ENCODE measurements at places on chromosomes 5 and 9.

DNA sequence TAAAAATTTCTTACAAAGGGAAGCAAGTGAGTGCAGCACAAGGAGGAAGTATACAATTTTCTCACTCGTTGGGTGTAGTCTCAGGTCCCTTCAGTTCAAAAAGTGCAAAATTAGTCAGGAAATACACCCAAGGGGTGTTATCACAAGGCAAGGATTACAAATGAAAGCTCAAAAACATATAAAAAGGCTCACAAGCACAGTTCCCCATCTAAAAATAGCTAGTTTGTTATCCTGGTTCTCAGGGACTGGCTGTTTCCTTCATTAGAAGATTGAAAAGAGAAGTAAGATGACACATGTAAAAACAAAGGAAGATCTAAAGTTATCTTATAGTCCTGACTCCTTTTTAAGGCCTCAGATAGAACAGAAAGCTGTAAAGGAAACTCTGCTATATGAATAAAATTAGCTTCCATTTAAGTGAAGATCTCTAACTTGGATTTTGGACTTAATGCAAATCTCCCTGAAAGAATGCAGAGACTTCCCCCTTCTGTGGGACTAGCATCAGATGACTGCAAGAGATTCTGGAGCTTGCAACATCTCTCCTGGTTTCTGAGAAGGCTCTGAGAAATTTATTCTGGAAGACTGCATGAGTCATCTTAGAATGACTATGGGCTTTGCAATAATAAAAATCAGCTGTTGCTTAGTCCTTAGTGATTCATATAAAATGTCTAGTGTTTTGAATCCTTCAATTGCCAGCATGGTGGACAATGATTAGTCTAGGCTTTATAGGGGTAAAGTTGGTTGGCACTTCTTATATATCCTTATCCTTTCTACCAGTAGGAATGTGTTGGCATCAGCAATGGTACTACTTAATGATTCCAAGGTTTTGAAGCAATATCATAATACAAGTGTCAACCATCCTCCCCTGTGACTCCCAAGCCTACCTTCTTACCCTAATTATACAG, 25.4 kb downstream of the DAB2 start:
- DNase-seq, result no peak

- no peak for DNase-seq
Measured at GRCh38 chr9:137136261-137136880, 2.6 kb upstream of the GRIN1 start.

- DNase-seq, result no peak
Measured at GRCh38 chr5:34455098-34455497, 201.0 kb upstream of the RAI14 start.

GRCh38 chr5:158380661-158381060, 521.7 kb upstream of the CLINT1 start:
- no peak for DNase-seq

DNA sequence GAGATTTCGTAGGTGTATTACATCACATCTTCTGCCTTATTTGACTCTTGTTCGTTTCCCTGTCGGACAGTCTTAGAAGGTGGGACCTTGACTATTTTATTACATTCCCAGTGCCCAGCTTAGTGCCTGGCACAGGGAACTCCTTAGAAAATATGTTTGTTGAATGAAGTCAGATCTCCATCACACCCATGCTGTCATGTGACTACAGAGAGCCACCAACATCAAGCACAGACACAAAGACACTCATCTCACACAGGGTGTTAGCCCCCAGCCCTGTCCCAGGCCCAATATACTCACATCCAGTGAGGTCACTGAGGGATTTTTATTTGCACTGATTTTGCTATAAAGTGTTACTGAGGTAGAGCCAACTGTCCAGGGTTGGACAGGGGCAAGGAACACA, 692 bp upstream of the SRA1 start:
- no peak for DNase-seq

- no peak for DNase-seq
Measured at GRCh38 chr9:121340676-121341392, 29.2 kb downstream of the STOM start.

DNA sequence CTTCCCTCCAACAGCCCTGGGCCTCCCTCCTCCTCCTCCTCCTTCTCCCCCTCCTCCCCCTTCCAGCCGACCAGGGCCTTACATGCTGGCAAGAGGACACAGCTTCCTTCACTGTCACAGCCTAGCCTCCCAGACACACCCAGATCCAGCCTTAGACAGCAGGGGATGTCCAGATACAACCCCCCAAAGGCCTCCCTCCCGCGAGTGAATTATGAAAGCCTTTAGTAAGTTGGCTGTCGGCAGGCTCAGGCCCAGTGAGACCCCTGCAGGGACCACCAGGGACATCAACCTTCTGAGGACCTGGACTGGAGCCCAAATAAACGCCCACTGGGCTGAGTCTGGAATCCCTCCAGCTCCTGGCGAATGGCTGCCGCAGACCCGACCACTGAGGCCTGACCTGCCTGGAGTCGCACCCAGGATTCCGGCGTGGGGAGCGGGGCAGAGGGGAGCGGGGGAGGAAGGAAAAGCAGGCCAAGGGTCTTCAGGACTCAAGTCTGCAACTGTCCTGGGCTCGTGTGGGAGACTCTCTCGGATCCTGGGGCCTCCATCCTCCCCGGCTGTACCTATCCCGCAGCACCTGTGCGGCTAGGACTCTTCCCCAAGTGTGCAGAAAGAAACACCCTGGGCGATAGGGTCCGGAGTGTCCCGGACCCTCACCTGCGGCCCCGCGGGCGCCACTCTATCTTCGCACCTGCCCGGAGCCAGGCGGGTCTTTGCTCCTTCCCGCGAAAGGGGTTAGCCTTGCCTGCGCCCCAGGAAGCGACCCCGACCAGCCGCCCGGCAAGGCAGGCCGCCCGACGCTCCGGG, 705 bp downstream of the SEPTIN8 start:
- DNase-seq, result no peak

Data from thymus (tissue), 14 donors.